NCI-H1417 treated with DMSO at 0.1 percent for 48 hours (cell line): ENCODE measurements at places on chromosomes 2 and 18.

- DNase-seq, result peak; percentile 12
These were observed 24.3 kb downstream of the TMEM237 start for GRCh38 chr2:201618744-201619662.

GRCh38 chr2:18119883-18120282 lies 241.4 kb downstream of the KCNS3 start:
- DNase-seq, result no peak

DNA sequence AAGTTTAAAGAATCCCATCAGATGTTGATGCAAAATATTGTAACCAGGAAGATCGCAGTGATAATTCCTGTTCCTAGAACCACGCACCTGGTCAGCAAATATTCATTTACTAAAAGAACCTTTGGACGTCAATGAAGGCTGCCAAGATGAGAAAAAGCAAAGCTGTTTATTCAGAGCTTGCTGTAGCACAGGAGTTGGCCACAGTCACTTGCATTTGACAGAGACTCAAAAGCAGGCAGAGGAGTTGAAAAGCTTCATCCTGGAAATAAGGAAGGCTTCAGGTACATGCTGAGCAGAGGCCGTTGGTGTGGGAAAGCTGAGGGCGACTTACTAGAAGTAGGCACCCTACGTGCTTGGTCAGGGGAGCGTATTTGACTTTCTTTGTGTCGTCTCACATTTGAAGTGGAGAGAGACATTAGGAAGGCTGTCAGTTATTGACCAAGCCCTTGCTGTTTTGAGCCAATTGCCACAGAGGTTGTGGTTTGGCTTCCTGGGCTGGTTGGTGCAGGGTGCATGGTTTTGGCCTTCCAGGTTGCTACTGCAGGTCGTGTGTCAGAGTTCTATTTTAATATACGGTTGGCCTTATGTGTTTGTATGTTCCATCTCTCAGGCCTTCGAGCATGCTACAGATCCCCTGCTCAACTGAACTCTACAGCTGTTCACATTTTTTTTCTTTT lies 289.6 kb downstream of the METTL4 start:
- DNase-seq, result no peak

- no peak for DNase-seq
These were observed 67.7 kb downstream of the EDAR start for GRCh38 chr2:108921096-108922030.

DNA sequence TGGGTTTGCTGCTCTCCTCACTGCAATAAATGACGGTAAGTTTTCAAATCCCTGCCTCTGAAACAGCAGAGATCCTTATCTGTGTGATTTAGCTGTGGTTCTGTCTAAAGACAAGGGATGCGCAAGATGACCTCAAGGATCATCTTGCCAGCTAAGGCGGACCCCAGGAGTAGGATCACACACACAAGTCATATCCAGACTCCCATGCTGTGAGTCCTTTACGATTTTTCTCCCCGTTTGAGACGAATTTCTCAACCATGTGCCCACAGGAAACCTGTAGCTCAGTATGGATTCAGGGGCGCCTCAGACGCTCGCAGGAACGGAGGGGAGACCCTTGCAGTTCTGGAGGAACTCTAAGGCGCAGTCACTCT lies 11.1 kb upstream of the DCTN1 start:
- no peak for DNase-seq

DNA sequence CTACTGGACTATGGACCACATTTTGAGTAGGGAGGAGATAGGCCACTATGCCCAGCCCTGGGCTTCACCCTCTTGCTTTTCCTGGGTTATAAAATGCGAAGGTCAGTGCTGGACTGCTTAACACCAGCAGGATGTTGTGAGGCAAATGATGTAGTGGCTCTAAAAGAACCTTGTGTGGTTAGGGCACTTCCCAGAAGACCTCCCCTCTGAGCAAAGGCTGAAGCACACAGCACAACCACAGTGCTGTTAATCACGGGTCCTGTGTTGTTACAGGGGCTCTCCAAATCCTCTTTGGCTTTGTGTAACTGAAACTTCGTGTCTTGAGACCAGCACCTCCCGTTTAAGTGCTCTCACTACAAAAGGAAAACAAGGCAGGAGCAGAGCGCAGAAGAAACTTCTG lies 166.9 kb downstream of the KLHL29 start:
- DNase-seq, result no peak

GRCh38 chr2:46326231-46326980 lies 29.2 kb downstream of the EPAS1 start:
- DNase-seq, result no peak
